NCI-H1092 (cell line): ENCODE measurements at places on chromosomes 12 and 14.
A peak's percentile ranks its signal among the peaks of the same experiment; 100 is the strongest.

DNA sequence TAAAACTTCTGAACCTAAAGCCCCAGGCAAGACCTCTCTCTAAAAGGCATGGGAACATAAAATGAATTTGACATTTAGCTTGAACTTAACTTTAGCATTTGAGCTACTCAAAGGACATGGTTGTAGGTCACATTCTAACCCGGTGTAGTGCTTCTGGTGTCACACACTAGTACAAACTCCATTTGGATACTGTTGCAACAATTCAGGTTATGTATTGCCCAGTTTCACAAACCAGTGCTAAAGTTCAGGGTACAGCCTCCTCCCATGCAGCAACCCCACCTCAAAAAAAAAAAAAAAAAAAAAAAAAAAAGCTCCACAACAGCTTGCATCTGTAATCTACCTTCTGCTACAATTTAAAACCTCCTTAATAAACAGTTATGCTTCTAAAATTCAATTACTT is 7.8 kb downstream of the PPTC7 start:
- DNase-seq: no peak

DNA sequence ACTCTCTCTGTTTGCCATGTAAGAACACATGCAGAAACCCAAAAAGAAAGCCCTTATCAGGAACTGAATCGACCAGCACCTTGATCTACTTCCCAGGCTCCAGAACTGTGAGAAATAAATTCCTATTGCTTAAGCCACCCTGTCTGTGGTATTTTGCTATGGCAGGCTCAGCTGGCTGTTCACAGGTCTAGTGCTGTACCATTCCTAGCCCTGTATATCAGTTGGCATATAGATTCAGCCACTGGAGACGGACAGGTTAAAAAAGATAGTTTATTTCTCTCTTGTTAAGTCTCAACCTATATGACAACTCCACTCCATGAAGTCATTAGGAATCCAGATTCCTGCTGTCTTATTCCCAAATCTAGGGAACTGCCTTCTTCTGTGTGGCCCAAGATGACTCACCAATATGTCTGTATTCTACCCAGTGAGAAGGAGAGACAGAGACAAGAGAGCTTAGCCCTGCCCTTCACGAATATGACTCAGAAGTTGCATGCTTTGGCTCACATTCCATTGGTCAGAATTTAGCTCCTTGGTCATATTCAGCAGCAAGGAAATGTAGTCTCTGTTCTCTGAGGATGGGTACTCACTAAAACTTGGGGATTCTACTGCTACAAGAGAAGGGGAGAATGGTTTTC is 57.0 kb downstream of the PLEKHG7 start:
- DNase-seq: no peak

DNA sequence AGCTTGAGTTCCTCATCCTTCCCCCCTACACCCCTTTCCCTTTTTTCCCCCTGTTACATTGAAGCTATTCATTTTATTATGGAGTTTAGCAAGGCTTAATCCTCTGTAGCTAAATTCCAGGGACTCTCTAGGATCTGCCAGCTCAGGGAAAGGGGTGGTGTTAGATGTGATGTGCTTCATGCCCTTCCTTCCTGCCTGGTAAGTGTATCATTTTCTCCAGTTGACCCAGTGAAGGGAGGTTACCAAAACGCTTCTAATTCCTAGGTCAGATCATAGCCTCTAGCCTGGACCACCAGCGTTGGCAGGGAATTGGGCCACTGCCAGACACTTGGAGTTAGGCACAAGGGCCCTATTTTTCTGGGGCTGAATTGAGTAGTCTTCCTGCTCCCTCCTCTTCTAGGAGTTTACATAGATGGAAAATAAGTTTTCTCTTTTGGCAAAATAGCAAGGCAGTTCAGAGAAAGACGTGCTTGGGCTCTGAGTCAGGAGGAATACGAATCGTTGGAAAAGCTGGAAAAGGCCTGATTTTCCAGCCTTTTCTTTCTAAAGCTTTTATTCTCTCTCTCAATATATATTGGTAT is 88.3 kb downstream of the NPAS3 start:
- DNase-seq: no peak

DNA sequence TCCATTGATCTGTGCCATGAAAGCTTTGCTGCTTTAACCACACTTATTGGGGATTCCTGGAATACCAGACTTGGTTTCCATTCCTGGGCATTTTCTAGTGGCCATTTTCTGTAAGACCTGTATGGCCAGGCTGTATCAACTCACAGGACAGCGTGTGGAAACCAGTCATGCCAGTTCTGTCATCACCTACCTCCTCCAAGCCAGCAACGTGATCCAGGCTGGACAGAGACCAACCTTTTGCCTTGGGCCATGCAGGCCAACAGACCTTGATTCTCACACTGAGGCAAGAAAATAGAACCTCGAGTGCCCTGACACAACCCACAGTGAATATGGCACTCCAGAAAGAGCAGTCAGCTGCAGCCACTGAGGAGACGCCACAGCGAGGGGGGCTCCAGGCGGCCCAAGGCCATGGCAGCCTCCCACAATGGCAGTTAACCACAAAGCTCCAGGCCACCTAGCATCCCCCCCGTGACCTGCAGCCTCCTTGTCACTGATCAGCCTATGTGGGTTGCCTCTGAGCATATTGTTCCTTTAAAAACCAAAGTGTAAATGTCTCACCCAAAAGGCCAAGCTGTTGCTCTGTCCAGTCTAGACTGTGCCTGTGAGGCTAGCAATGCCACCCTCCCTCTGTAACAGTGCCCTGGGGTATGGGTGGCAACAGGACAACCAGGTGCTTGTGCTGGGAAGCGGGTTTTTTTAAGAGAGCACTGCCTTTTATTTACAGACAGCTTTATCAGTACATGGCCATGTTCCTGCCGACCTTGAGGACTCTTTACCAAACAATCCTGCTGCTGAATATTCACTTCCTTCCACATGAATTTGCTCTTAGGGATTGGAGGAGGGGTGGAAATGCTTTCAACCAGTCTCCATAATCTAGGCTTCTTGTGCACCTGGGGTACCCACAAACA is 168.7 kb upstream of the HIF1A start:
- DNase-seq: no peak

- no peak for DNase-seq
Observed at GRCh38 chr14:102911541-102911951, 10.9 kb upstream of the AMN start.

DNA sequence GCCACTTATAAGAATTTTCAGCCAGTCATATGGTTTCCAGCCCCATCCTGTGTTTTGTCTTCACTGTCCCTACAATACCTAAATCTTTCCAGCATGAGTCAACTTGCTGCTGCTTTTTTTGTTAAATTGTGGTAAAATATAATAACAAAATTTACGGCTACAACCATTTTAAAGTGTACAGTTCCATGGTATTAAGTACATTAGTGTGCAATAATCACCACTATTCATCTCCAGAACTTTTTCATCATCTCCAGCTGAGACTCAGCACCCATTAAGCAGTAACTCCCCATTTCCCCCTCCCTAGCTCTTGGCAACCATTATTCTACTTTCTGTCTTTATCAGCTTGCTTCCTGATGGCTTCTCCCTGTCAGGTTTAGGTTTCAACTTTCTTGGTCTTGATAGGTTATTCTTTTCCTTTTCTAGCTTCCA is 39.1 kb downstream of the FRS2 start:
- no peak for DNase-seq

DNA sequence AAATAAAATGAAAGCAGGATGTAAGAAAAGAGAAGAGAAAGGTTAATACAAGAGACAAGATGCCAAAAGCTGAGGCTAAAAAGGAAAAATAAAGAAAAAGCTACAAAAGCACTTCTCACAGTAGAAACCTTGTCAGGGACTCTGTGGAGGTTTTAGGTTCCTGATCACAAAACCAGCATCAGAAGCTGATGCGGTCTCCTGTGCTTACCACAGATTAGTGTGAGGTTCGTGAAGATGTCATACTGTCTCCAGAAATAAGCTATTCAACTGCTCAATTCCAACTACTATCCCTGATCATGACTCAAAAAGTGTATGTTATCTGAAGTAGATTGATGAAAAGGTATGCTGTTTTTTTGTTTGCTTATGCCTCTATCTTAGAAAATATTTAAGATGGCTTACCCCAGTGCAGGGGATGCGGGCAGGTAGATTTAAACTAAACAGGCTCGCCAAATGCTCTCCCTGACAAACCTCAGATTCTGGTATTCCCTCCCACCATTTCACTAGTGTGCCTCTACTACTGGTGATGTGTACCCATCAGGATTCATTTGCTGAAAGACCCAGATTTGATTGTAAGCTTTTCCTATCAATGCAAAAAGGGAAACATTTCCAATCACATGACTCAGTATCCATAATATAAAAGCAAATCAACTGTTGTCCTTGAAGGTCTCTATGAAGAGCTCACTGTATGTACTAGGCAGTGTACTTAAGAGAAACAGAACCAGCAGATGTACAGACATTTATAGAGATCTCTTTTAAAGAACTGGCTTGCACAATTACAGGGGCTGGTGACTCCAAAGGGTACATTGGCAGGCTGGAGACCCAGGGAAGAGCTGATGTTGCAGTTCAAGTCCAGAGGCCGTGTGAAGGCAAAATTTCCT is 169.5 kb upstream of the FOXN3 start:
- no peak for DNase-seq

DNA sequence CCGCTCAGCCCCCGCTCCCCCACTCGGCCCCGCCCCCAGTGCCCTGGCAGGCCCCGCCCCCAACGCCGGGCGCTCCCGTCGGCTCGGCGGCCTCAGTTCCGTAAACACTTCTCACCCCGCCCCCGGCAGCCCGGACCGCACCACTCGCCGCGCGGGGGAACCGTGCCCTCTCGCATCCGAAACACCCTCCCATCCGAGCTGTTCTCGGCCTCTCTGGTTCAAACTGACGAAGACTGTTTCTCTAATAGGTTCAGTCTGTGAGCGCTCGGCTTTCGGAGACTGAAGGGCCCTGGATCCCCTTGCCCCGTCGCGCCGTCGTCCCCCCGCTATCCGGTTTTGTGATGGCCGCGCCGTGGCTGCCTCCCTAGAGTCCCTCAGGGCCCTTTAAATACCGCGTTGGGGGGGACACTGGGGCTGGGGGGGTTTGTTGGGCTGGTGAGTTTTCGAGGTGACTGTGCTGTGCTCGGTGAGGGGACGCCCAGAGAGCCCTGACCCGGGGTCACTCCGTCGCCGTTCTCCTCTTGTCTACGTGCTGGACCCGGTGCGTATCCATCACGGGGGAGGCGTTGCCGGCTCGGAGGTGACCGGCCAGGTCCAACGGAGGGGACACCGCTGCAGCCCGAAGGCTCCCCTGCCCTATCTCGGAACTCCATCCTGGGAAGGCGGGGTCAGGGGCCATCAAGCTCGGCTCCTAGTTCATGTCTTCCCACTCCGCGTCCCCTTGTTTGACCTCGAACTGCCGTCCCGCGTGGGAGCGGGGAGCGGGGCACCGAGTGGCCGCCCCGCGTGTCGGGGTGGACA is at the start of gene TCP11L2:
Gene TCP11L2 (plus strand): TSS at position 333 of the 801 bp plus-strand sequence. CDS start 8,343 bp downstream, outside the sequence.
- DNase-seq: peak; percentile 37

- no peak for DNase-seq
Observed at GRCh38 chr14:38549564-38549963, 293.7 kb upstream of the CLEC14A start.

DNA sequence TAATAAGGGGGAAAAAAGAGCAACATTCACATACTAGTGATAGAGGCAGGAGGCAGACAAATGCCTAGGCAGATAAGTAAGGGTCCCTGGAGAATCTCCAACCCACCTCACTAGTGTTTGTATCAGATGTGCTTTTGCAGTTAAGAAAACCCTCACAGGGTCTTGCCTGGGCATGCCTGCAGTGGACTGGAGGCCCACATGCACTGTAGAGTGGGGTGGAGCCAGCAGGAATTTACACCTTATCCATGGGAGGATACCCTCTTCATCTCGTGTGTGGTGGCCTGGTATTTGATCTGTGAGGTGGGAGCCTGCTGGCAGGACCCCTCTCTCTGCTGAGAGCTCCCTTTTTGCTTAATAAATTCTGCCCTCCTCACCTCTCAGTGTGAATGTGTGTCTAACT is 238.0 kb upstream of the SLC16A7 start:
- no peak for DNase-seq

DNA sequence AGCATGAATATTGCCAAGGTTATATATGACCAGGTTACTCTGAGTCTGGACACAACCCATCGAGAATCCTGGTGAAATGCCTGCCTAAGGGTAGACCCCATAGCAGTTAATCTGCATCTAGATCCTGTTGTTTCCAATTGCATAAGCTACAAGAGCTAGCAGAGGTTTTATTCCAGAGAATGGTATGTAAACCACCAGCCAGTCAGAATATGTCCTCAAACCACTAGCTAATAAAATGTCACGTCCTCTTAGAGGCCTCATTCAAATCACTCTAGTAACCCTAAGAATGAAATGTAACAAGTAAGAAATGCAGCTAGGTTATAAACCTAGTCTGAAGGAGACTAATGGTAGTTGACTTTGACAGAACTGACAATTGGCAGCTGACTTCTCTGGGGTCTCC is 9.0 kb upstream of the YLPM1 start:
- no peak for DNase-seq

- no peak for DNase-seq
Observed at GRCh38 chr12:128586451-128587029, 237.2 kb downstream of the SLC15A4 start.

GRCh38 chr12:115466076-115466475 is 782.1 kb upstream of the TBX3 start:
- no peak for DNase-seq

GRCh38 chr14:32414808-32415255 is 85.7 kb downstream of the AKAP6 start:
- no peak for DNase-seq

DNA sequence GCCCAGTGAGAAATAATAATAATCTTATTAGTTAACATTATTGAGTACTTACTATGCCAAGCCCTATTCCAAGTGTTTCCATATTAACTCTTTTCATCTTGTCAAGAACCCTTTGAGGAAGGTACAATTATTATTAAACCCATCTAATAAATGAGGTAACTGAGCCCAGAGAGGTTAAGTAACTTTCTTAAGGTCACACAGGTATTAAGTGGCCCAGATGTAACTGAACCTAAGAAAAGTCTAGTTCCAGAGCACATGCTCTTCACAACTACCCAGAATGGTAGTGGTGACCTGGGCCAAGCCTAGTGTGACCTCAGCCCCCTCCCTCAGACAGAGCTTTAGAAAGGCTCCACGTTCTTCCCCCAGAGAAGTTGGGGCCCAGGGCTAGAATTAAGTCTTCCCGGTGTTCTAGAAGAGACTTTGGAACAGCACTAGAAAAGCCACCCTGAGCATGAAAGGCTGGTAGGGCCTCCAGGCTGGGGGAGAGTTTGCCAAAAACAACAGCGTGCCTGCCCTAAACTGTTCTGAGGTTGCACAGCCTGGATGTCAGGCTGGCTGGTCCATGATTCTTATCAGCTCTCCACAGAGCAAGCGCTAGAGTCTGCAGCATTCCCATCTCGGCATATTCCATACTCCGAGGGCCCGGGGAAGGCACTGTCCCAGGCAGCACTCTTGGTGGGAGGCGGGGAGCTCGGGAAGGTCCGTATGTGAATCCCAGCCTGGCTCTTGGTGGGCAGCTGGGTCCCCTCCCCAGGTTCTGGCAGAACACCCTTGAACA is 41.3 kb upstream of the CTDSP2 start:
- DNase-seq: no peak

- no peak for DNase-seq
Observed at GRCh38 chr12:14927267-14927666, 11.1 kb downstream of the ERP27 start.

- DNase-seq: no peak
Observed at GRCh38 chr12:90199006-90199405, 490.4 kb upstream of the ATP2B1 start.
